ENCODE measurements at places on chromosomes 2 and 18.

DNA sequence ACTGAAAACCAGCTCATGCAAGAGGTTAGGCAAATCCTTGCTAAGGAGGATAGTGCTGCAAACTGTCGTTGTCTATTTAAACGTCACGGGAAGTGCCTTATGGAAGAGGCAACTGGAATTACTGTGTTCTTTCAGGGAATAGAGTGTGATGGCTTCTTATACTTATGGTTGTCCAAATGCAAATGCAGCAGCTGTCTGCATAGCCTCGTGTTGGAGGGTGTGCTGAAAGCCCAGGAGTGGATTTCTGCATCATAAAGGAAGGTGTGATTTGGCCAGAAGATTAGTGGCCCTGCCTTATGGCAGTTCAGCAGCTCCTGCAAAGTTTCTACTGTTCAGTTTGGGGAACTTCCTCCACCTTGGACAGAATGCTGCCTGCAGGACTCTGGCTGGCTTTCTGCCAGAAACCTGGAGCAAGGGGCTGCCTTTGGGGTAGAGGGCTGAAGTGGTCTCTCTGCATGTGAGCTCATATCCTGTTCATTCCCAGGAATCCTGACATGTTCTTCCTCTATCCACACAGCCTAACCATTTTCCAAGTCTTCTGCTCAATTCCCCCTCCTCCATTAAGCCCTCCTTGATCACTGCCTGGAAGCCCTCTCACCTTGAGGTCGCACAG, 321.2 kb upstream of the CXCR4 start:
- no peak for DNase-seq

- no peak for DNase-seq
Measured at GRCh38 chr18:75107931-75108276, 101.0 kb downstream of the PTGR3 start.

DNA sequence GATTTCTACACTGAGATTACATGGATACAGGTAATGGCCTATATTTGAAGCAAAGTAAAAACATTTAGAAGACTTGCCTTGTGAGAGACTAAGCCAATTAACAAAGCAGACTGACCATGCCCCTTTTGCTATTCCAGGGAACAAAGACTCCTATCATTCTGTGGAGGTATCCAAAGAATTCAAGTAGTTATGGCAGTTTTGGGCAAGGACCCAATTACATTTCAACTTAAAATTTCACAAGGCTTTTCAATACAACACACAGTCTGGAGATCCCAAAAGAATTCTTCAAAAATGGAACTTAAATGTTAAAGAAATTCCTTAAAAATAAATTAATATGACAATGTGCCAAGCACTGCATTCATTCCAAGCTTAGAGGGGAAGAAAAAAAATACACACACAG, 109.2 kb upstream of the CHRNA1 start:
- DNase-seq: no peak

GRCh38 chr2:527581-527980, 149.6 kb downstream of the TMEM18 start:
- DNase-seq: no peak

- no peak for DNase-seq
Measured at GRCh38 chr2:71060871-71061270, 7.6 kb upstream of the NAGK start.

- DNase-seq: no peak
Measured at GRCh38 chr2:147100406-147101035, 744.3 kb upstream of the ACVR2A start.

- no peak for DNase-seq
Measured at GRCh38 chr18:54280220-54280569, 10.9 kb downstream of the POLI start.

DNA sequence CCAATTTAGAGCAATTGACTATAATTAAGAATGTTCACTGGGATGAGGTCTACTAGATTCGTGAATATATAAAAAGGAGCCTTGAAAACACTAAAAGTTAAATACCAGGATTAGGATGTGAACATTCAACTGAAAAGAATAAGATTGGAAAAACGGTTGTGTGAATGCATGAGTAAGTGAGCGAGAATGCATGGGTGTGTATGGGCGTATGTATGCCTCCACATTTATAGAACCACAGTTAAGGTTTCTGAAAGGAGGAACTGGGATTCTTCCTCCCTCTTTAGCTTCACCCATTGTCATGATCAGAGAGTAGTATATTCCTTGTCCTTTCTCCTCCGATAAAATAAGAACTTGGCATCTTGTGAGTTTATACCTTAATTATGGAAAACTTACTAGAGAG, 151.1 kb upstream of the UBE2E3 start:
- DNase-seq: no peak

- DNase-seq: no peak
Measured at GRCh38 chr2:101116348-101116747, 34.8 kb downstream of the TBC1D8 start.

DNA sequence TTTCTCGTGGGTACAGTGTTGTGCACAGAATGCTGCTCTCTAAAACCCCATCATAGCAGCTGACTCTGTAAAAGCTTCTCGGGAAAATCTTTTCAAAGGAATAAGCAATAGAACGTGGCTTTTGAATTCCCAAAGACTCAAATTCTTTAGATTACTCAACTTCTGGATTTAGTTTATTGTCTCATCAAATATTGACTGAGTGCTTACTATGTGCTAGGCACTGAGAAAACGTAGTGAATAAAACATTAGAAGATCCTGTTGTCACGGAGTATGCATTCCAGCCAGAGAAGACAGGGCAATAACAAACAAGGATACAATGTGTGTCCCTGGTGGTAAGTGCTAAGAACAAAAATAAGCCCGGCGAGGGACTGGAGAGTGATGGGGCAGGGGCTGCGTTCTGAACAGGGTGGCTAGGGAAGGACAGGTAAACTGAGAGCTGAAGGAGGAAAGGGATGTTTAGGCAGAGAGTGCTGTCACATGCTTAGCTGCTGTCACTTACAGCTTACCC, 178.2 kb upstream of the SIX3 start:
- DNase-seq: no peak

- DNase-seq: no peak
Measured at GRCh38 chr2:157849591-157849990, 26.5 kb downstream of the ACVR1 start.

- DNase-seq: no peak
Measured at GRCh38 chr18:37987901-37988300, 422.3 kb upstream of the CELF4 start.

GRCh38 chr2:186695081-186695756, 1.4 kb downstream of the FAM171B start:
- DNase-seq: no peak

DNA sequence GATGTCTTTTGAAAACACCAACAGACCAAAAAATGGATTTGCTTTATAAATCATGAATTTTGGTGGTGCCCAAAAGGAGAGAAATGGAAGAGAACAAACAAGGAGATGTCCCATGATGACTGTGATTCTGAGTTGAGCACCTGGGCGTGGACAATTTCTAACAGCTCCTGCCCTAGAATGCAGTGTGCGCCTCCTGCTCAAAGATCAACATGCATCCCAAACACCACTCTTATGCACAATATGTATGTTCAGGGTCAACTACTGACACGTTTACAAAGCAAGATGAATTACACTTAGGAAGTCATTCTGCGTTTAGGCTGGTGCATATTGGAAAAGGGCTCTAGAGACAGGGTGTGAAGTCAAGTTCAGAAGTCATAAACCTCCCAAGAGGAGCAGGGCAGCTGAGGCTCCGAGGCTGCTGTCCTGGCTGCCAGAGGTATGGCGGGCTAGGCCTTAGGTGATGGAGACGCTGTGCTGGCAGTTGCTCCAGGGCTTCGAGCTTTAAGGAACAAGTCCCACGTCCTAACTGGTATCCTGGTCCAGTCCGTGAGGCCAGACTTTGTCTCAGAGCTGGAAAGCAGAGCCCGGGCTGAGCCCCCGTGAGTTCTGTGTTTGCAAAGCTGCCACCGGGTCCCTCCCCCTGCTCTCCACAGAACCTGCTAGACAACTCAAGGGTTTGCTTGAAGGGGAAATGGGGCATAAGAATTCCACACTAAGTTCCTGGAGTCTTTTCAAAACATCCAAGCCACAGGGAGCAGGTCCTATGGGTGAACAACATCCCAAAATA, 74.0 kb downstream of the ZNF516 start:
- DNase-seq: no peak

DNA sequence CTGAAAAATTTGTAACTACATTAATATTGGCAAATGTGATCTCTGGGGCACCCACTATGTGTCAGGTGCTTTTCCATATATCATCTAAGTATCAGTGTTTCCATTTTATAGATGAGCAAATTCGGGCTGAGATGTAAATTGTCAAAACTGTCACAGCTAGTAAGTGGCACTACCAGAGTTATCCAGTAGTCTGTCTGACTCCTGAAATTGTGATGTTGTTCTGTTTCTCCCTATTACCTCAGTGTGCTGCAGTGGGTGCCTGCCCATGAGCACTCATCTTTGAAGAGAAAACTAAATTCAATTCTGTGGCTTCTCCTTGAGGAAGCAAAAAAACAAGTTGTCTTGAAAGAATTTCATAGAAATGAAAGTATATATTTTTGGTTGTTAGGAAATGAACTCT, 467.4 kb upstream of the FANCL start:
- DNase-seq: no peak

DNA sequence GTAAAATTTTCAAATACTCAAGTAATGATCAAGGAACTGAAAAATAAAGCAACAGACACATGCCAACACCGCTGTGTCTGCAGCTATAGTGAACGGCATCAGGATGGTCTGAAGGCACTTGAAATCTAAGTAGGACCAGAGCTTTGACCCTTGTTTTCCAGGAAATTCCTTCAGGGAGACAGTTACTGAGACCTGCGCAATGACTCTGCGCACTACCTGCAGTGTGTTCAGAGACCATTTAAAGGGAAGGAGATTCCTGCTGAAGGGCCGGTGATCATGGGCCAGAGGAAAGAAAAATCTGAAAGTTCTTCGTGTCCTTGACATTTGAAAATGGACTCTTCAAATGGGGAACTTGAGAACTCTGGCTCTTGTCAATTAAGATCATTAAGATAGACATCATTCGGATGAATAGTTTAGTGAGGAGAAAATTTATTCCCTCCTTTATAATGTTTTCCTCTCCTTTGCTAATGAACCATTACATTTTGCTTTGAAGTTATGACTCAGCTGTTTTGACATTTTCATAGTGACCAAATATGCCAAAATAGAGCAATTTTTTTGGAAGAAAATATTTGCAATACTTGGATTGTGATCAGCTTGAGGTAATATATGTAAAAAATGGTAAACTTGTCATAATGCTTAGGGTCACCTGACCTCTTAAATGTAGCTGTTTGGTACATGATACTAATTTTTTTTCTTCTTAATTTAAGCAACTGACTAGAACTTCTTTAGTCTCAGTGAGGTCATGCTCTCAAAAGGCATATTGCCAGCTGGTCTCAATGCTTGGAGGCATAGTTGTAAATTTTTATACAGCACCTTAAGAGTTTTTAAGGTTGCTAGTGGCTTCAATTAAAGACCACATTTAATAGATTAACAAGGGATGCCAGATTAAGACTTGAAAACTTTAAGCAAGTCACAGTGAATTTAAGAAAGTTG, 329.3 kb downstream of the ARHGAP15 start:
- DNase-seq: no peak

GRCh38 chr2:29789911-29790485, 131.4 kb downstream of the ALK start:
- DNase-seq: no peak

DNA sequence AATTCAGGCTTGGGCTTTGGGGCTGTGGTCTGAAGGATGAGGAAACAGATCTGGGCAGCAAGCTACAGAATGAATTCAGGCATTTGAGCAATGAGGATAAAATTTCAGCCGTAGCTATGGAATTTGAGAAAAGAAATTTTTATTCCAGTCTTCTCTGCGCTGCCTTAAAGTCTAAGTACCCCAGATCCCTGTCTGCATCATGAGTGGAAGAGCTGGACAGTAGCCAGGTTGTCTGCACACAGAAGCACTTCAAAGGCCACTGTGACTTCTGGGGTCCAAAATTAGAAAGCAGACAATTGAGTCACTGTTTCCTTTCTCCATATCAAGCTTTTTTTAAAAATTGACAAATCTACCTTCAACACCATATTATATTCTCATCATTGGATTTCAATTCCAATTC, 787.6 kb upstream of the GCFC2 start:
- DNase-seq: no peak

DNA sequence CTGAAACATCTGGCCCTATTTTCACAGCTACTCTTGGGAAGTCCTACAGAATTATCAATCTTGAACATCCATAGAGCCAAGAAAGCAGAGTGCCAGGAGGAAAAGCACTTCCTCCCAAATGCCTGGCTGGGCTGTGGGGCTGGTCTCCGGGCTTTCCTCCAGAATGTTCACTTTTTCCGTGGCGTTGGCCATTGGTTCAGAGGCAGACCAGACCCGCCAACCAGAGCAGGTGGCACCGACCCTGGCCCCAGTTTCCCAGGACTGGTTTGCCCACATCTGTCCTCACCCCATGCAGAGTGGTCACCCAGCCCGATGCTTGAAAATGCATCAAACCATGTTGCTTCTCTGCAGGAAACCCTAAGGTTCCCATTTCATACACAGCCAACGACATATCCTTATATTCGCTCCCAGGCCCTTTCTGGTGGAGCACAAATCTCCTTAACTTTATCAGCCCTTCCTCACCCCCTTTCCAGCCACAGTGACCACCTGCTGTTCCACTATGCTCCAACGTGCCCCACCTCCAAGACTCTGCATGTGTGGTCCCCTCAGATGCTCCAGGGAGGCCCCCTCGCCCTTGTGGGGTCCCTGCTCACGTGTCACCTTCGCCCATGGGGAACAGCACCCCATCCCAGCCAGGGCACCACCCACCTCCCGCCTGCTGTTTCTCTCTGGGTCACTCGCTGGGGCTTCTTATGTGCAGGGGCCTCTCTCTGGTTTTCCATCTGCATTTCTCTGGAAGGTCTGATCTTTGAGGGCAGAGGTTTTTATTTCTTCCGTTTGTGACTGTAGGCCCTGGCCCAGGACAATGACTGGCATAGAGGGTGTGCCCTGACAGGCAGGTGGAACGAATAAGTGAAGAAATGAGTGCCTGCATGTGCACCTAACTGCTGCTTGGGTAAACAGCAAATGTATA, 92.9 kb downstream of the PXDN start:
- no peak for DNase-seq

GRCh38 chr18:56870982-56871381, 219.8 kb downstream of the WDR7 start:
- DNase-seq: no peak

DNA sequence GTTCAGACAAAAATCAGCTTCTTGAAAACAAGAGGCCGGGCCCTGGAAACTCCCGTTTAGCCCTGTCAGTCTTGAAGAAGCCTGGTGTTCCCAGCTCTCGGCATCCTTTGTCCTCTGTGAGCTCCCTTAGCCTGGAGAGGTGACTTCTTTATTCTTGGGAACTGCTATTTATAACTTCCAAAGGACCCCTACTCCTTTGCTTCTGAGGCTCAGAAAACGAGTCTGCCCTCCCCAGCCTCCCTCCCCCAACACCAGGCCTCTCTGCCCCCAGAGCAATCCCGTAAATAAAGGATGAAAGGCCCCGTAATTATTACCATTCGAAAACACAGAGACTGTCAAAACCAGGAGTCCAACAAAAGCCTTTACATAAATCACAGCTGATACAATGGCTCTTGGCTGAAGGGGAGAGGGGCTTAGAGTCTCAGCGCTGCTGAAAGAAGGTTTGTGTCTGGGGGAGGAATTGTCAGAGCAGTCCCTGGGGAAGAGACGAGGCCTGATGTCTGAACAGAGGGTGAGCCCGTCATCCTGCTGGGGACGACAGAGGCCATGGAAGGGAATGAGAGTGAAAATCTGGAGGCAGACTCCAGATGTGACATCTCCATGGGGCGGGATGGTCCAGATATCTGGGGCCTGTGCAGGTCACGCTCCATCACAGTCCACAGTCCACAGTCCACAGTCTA, 283.0 kb downstream of the MYCN start:
- no peak for DNase-seq

Measured in CD4-positive, alpha-beta T cell treated with Interleukin-17A for 1 hour (primary cell).